Osteocyte (in vitro differentiated cells): ENCODE measurements at places on chromosomes 7 and 10. TPM values are rescaled to one million over a fixed set of nuclear protein-coding genes. Genes with fewer than 3 reads are reported as not detected.

The TMEM130 gene
- 1.5 and 1.7 TPM in 2 replicates for total RNA-seq

The CALML5 gene
- not detected in 2 replicates for total RNA-seq

The STEAP2 gene
- not detected in 2 replicates for total RNA-seq

GRCh38 chr10:131082201-131082850, 229.2 kb downstream of the TCERG1L start:
- no peak overlapping the region for H3K4me3 ChIP-seq
- no peaks in the 10 kb centered on the region for H3K36me3 ChIP-seq
- H3K27me3 ChIP-seq: no peaks in the 10 kb centered on the region
- no peak for DNase-seq
- H3K27ac ChIP-seq: no peak overlapping the region

GRCh38 chr10:54137396-54137795, 663.6 kb downstream of the PCDH15 start:
- no peaks in the 10 kb centered on the region for H3K4me1 ChIP-seq
- no peak overlapping the region for H3K4me3 ChIP-seq
- no peaks in the 10 kb centered on the region for H3K27me3 ChIP-seq
- no peak for DNase-seq
- no peaks in the 10 kb centered on the region for H3K36me3 ChIP-seq

DNA sequence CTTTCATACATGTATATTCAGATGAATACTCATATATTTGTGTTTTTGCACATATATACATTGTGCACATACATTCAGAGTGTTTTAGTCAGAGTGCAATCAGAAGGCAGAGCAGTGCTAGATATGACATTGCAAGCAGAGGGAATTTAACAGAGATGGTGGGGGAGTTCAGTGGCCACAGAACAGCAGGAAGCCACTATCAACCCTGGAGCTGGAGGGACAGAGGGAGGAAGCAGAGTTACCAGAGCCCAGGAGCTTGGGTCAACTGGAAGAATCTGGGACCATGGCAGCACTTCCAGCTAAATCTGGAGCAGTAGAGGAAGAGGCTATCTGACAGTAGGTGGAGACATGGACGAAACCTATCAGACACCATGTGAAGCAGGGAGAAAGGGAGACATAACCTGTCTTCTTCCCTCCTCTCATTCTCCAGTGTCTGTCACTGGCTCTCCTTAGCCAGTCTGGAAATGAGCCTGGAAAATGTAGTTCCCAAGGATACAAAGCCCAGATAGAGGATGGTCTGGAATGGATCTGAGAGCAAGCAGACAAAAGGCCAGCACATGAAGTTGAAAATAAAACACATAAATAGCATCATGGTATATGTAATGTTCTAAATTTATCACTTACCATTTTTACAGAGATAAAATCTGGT, 33.6 kb upstream of the HERPUD2 start:
- DNase-seq: no peak
- H3K4me1 ChIP-seq: peaks cover 8% of the 10 kb centered on the region
- no peak overlapping the region for H3K27ac ChIP-seq
- H3K27me3 ChIP-seq: no peaks in the 10 kb centered on the region
- no peaks in the 10 kb centered on the region for H3K36me3 ChIP-seq
- no peak overlapping the region for H3K4me3 ChIP-seq

DNA sequence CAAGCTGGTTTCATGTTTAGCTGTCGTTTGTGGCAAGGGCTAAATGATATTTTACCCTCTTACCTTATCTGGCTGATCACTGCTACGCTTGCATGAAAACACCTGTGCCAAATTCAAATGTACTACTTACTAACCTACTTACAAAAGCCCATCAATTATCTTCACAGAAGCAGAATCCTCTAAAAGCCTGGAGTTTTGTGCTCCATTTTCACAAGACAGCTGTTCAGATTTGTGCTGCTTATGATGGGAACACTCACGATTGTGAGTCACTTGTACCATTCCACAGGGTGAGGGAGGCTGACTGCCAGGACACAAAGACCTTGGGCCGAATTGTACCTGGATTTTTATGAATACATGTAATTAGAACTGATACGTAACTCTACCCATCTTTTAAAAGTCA, 245.0 kb upstream of the NPY start:
- no peak for DNase-seq
- H3K27me3 ChIP-seq: peaks cover 2% of the 10 kb centered on the region
- H3K4me1 ChIP-seq: peaks cover 4% of the 10 kb centered on the region
- H3K4me3 ChIP-seq: no peak overlapping the region

GRCh38 chr10:120473593-120473992, 16.6 kb downstream of the PLPP4 start:
- DNase-seq: no peak
- H3K36me3 ChIP-seq: peaks cover 3% of the 10 kb centered on the region
- no peak overlapping the region for H3K27ac ChIP-seq
- H3K4me1 ChIP-seq: peaks cover 19% of the 10 kb centered on the region
- H3K4me3 ChIP-seq: no peak overlapping the region
- no peaks in the 10 kb centered on the region for H3K27me3 ChIP-seq

DNA sequence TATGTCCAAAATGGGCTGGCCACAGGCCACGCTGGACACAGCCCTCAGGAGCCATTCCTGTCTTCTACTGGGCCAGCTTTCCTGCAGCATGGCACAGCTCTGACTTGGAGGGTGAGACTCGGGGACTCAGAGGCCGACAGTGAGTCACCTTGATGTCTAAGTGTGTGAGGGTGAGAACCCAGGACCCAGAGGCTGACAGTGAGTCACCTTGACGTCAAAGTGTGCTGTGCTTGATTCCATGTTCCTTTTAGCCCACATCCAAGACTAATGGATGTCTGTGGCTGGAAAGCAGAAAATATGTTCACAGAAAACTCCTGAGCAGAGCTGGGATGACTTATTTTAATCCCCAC, 6.0 kb upstream of the FAM170B start:
- H3K4me1 ChIP-seq: no peaks in the 10 kb centered on the region
- H3K36me3 ChIP-seq: no peaks in the 10 kb centered on the region
- H3K27me3 ChIP-seq: peaks cover 5% of the 10 kb centered on the region
